Smooth muscle cell of the pulmonary artery (primary cell): ENCODE measurements at places on chromosomes 5 and 9. TPM values are rescaled to one million over a fixed set of nuclear protein-coding genes. Genes with fewer than 3 reads are reported as not detected.

The PCDHGC4 gene
- total RNA-seq = 3.5 and 4.2 TPM in 2 replicates

The QRFP gene
- total RNA-seq = not detected in 2 replicates

The ITK gene
- not detected in 2 replicates for total RNA-seq

The TNC gene
- total RNA-seq = 364 and 368 TPM in 2 replicates

The PCDHGA7 gene
- 6.9 and 10.3 TPM in 2 replicates for total RNA-seq
